ENCODE measurements at places on chromosomes 3 and 15. TPM values are rescaled to one million over a fixed set of nuclear protein-coding genes. Genes with fewer than 3 reads are reported as not detected.

DNA sequence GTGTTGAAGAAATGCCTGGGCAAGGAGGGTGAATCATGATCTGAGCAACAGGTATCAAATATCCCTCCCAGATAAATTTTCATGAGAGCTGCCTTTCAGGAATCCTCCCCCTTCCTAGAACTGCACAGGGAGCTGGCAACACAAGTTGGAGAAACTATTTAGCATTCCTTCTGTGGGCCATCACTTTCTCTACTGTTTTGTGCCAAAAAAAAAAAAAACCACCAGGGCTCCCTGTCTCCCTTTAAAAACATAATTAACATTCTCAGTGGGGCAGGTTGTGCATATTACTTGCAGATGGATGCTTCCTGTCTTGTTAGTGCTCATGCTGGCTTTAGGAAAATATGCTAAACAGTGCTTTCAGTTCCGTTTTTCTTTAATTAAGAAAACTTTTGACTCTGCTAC lies 234.9 kb upstream of the LMCD1 start:
- DNase-seq: no peak

DNA sequence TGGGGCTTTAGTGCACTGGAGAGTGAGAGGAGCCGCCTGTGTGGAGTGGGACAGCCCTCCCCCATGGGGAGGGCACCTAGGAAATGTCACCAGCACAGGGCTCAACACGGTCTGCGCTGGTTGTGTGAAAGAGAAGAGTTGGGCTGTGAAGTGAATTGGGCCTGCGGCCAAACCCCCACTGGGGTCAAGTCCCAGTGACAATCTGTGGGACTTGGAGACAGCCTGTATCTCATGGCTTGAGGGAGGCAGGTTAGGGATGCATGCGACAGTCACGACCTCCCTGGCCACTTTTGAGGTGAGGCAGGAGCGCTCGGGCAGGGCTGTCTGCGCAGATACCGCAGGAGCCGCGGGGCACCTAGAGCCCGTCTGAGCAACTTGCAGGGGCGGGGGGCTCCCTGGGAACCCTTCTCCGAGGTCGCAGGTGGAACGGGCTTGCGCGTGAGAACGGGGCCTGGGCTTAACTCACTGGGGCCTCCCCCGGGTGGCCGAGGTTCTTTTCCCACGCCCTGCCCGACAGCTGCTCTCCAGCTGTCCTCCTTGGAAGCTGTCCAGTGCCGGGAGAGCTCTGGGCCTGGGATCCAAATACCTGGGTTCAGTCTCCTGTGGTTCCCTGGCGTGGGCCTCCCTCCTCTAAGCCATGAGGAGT lies 77.4 kb downstream of the SNRK start:
- DNase-seq: no peak

PTH1R gene
- 13.4 TPM for total RNA-seq

DNA sequence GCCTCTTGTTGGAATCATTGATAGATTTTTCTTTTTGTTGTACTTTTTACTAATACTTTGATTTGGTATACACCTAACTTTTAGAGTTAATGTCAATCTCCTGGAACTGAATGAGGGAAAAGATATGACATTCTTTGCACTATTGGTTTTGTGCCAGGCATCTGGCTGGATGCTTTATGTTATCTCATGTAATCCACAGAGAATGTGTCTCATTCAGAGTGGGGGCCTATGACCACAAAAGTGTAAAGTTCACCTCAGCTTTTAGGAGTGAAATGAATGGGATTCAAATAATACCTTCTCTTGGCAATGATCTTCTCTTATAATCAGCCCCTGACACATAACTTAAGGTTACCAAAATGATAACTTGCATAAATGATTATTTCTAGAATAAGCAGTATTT lies 329.1 kb upstream of the ROPN1 start:
- DNase-seq: no peak

GOLGA8J gene
- not detected for total RNA-seq

AP3B2 gene
- 4.6 TPM for total RNA-seq

DNA sequence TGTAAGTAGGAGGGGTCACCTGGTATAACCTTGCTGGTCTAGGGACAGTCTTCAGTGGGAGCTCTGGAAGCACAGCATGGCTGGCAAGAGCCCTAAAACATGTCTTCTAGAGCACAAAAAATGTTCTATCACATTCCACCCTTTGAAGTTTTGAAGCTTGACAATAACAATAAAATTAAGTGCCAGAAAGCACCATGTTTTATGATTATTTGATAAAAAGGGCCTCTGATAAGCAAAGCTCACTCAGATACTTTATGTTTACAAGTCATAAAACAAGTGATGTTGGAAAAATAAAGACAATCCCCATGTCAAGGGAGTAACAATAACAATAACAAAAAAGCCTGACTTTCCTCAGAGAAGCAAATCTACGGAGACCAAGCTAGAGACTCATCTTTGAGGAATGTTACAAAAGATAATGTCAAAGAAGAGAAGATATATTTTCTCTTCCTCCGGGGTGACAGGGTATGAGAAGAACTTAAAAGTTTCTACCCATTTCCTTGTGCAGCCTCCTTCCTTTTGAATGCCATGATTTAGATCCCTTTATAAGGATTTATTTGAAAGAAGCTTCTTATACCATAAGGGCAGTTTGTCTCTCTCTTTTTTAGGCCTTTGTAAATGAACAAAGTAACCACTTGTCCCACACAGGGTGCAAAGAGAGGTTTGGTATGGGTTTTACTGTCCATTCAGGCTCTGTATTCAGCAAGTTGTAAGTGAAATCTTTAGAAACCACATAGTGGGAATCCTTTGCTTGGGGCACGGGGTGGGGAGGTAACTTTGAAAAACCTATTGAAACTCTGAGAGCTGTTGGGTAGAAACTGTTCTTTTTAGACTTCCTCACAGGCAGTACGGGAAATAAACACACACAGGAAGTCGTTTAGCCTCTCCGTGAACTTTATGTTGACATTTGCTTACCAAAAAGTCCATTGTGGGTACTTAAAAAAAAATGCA lies 109.6 kb upstream of the RBMS3 start:
- DNase-seq: no peak

- DNase-seq: peak; percentile 82
Measured at GRCh38 chr3:72123908-72124441, 339.0 kb upstream of the PROK2 start.

GRCh38 chr15:38398134-38398533 lies 55.8 kb upstream of the FAM98B start:
- no peak for DNase-seq

DNA sequence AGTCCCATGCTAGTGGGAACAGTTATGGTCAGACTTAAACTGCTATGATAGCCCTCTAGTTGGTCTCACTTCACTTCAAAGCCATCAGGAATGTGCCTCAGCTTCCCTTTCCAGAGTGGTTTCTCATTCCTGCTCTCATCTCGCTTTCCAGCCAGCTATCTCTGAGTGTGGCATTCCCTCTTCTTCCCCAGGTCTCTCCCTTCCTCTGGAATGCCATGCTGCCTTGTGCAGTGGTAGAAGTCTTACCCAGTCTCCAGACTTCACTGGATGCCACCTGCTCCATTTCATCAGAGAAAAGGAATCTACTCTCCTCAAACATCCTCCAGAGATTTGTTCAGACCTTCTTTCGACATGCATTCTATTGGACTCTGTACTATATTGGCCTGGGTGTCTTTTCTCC lies 83.0 kb downstream of the AGBL1 start:
- no peak for DNase-seq

GRCh38 chr15:64877435-64877834 lies 34.3 kb upstream of the ANKDD1A start:
- no peak for DNase-seq

DNA sequence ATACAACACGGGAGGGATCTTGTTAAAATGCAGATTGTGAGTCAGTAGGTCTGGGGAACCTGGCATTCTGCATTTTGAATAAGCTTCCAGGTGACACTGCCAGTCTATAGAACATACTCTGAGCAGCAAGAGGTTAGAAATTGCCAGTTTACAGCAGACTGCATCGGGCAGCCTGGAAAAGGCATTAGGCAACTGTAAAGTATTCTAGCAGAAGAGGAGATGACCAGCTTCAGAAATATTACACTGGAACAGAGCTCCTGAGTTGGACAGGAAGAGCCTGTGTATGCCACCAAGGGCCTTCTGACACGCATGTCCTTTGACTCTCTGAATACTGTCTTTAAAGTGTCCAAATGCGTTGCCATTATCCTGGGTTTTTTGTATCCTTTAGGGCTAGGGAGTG lies 2.5 kb upstream of the ACAN start:
- DNase-seq: no peak

ARHGAP11A gene
- 2.0 TPM for total RNA-seq

- no peak for DNase-seq
Measured at GRCh38 chr15:63833021-63833696, 589 bp downstream of the HERC1 start.

- DNase-seq: no peak
Measured at GRCh38 chr3:191441687-191442086, 19.3 kb upstream of the PYDC2 start.

DNA sequence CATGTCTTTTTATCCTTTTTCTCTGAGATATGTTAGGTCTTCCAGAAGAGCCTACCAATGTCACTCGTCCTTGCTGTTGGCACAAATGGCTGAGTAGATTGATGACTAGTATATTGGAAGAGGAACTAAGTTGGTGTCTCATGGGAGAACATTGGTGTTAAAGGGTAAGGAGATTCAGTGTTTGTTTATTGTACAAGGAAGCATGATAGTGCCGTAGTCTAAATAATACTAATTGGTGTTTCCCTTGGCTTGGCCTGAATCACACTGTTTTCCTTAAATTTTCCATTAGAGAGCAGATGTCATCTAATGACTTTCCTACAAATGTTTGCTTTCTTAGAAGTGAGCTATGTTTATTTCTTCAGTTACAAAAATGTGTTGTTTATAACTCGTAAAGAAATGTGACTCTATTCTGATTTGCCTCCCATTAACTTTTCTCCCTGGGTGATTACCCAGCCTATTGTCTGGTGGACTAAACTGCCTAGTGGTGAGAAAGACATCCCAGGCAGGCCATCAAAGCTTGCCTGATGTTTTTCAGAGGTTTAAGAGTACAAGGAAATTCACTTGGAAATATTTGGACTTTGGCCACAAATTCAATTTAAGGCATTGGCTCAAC lies 28.7 kb downstream of the ADAMTSL3 start:
- no peak for DNase-seq

CTXN2 gene
- not detected for total RNA-seq

IMPG2 gene
- total RNA-seq: 0.15 TPM
